ENCODE measurements at places on chromosomes 7 and 10.

DNA sequence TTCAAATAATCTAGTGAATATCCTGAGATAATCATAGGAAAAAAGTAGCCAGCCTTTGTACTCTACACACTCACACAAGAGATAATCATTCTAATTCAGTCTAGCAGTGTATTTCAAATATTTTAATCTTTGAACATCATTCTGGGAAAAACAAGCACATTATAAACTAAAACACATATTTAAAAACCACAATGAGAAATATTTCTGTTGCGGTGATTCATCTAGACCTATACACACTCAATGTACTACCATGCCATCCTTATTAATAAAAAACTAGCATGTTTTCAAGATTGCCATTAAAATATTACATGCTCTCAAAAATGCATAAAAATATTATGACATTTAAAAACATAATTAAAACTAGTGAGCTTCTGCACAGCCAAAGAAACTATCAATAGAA lies 11.8 kb downstream of the COG5 start:
- DNase-seq, result no peak

DNA sequence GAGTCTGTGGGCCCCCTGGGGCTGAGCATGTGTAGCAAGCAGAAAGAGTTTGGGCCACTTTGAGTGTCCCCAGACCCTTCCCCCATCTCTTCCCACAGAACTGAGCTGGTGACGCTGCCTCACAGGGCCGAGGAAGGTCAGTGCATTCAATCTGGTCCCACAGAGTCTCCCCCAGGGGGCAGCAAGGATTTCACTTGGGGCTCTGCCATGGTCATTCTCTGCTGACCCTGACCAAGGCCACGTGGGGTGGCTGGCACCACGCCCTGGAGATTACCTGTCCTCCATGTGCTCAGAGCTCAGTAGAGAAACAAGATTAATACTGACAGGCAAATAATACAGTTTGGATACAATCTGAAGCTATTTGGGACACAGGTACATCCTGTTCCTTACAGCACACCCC lies 30.2 kb downstream of the ADRA2A start:
- no peak for DNase-seq

DNA sequence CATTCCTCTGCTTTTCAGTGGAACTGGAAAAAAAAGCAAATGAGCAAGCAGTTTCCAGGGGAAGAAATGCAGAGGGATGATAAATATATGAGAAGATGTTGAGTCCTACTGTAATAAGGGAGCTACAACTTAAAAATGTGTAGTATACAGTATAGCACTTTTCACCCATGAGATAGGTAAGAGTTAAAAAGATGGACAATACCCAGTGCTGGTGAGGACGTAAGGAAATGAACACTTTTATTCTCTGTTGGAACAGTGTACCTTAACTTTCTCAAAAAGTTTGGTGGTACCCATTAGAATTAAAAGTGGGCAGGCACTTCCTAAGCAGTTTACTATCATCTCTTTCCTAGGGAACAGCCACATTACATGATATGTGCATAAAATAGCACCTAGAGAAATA lies 2.7 kb upstream of the FAM170B start:
- no peak for DNase-seq

DNA sequence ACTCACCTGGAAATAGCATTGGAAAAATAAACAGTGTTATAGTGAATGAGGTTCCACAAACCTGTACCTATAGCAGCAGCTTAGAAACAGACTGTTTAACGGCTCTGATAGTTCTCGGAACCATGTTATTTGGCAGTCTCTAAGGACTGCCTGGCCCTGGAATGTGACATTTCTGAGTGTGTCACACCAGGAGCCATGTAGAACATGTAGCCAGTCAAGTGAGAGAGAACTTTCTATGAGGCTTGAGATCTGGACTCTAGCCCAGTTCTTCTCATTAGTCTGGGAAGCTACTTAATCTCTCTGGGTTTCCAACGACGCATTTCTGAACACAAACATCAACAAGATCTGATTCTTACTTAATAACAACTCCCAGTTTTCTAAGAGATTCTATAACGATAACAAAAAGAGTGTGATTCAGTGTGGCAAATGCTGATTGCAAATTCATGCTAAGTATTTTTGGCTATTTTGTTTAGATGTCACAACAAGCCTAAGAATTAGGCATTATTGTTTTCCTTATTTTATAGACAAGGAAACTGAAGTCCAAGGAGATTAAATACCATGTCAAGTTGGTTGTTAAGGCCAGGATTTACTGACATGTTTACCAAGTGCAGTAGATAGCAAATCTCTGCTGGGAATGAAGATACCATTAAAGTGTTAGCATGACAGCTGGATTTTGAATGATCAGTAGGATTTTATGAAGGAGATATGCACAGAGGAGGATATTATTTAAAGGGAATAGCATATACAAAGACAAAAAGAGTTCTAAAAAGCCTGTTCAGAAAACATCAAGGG lies 47.2 kb downstream of the APBB1IP start:
- no peak for DNase-seq

DNA sequence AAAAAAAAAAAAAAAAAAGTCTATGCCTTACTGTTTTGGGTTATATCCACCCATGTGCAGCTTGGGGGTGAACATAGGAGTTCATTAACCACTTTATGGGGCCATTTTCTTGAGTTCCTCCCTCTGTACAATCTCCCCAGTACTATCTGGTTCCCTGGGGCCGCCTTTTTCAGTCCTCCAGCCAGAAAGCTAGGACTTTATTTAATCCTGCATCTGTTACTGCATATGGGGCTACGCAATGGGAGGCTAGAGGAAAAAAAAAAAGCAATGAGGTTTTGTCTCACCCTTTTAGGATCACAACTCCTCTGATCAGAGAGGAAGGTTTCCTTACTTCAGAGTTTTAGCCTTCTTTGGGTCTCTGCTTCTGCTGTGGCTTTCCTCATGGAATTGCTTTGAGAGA lies 51.0 kb downstream of the BTRC start:
- no peak for DNase-seq
